ENCODE measurements at places on chromosomes 12 and 14.

- no peak for DNase-seq
Observed at GRCh38 chr12:110585231-110585799, 2.2 kb upstream of the PPTC7 start.

GRCh38 chr12:126389220-126389841 is 1324.1 kb downstream of the AACS start:
- DNase-seq = no peak

DNA sequence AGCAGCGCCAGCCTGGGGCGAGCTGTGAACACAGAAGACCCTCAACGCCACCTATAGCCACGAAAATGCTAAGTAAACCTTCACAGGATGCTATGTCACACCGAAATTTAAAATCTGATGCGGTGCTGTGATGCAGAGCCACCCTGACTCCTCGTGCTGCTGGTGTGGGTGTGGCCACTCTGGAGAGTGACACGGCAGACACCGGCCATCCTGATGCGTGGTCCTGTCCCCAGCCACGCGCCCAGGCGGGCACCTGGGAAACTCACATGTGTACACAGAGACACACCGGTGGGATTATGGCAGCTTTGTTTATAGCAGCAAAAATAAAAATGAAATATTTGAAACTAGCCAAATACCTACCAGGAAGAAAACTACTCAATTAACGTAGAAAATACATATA is 138.3 kb upstream of the SFSWAP start:
- no peak for DNase-seq

DNA sequence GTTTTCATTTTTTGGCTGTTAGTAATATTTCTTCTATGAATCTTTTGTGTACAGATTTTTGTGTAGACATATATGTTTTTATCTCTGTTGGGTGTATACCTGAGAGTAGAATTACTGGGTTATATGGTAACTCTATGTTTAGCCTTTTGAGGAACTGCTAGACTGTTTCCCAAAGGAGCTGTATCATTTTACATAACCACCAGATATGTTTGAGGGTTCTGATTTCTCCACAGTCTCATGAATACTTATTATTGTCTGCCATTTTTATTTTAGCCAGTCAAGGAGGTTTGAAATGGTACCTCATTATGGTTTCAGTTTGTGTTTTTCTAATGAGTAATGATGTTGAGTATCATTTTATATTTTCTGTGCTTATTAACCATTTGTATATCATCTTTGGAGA is 1.9 kb downstream of the PCNX4 start:
- DNase-seq = no peak

- no peak for DNase-seq
Observed at GRCh38 chr12:106790020-106790419, 15.5 kb downstream of the RIC8B start.

- DNase-seq = no peak
Observed at GRCh38 chr12:50739611-50740010, 24.3 kb upstream of the ATF1 start.

DNA sequence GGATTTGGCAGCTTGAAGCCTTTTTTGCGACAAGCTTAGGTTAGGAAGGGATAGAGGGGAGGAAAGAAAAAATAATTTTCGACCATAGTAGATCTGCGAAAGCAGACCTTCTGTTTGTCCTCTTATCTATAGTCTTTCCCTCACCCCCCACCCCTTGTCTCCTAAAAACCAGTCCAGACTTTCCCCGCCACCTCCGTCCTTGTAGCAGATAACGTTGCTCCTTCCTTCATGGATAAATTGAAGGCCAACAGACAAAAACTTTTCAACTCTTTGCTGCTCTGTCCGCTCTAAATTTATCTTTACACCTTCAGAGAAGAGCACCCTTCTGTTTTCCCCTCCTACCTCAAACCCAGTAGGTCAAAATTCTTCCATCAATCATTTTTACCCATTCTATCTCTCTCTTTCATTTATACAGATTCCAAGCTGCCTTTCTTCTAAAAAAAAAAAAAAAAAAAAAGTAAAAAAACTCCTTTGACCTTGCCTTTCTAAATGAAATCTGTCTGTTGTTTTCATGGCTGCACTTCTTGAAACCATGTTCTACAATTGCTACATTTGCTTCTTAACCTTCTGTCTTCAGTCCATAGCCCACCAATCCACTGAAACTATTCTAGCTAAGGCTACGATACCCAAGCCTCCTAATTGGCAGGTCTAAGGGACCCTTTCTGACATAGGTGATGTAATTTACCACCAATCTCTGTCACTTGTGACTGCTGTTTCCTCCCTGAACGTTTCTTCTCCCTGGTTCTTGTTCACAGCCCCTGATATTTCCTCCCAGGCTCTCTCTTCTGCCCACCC is 11.1 kb upstream of the NEMF start:
- DNase-seq = no peak

DNA sequence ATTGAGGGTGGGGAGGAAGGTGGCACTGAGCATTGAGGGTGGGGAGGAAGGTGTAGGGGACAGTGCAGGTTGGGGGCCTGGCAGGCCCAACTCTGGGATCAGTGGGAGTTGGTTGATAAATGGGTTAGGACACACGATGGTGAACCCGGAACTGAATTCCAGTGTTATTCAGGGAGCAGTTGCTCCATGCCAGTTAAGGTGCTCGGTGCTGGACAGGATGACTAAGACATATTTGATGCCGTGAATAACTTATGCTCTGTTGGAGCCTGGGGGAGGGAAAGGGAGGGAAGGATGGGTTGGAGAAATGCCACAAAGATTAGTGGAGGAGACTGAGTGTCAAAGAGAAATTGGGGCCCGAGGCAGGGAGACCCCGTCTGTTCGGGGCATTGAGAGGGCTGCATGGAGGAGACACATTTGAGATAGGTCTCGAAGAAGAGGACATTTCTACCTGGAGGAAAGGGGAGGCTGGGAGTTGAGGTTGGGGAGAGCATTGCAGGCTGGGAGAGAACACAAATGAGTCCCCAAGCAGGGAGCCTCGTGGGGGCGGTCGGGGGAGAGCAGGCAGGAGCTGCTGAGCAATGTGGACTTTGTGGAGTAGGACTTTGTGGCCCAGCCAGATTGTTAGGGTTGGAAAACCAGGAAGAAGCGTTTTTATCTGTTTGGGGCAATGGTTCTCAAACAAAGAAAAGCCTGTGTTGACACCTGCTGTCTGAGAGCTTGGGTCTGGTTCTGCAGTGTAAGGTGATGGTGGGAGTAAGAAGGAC is 65.3 kb downstream of the IQSEC3 start:
- no peak for DNase-seq

- no peak for DNase-seq
Observed at GRCh38 chr14:101600336-101600890, 39.1 kb downstream of the DIO3 start.

- no peak for DNase-seq
Observed at GRCh38 chr12:60349232-60349978, 753.6 kb downstream of the SLC16A7 start.

DNA sequence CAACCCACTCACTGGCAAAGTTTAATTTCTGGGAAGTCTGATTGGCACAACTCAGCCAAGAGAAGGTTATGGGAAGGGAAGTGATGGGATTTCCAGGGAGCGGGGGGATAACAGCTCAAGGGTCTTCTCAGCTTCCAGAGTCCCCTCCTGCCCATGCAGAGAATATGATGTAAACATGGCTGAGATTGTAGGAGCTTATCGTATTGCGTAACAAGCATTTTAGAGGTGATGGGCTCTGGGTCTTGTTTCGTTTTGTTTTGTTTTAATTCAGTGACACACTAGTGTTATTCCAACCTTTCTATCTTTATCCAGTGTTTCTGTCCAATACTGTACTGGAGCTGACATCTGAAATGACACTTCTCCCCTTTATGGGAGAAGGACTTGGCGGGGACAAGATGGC is 762.1 kb upstream of the TMEM132C start:
- no peak for DNase-seq

DNA sequence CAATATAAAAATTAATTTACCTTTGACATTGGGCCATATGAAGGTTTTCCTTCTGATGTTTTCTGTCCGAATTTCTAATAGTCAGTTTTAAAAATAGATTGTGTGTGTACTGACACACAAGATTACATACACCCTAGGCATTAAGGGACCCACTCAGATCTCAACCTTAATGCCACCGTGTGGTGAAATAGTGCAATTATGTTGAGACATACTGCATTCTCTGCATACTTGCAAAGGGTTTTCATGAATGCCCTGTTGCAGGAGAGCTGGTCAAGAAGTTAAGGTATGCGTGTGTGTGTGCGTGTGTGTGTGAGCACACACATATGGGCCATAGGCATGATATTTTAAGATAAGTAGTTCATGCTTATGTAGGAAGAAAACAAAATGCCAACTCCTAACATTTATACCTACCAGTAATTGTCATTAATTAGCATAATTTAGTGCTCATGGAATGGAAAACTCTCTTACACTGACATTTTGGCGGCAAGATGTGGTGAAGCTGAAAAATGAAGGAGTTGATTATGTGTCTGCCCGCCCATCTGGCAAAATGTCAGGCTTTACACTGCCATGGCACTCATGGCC is 58.8 kb downstream of the PIK3C2G start:
- DNase-seq = no peak

GRCh38 chr12:98983647-98984046 is 338.6 kb downstream of the APAF1 start:
- DNase-seq = no peak

GRCh38 chr14:90440592-90440991 is 43.8 kb downstream of the CALM1 start:
- no peak for DNase-seq

GRCh38 chr12:98896938-98897337 is 251.8 kb downstream of the APAF1 start:
- DNase-seq = no peak

- no peak for DNase-seq
Observed at GRCh38 chr14:99908653-99909250, 115.5 kb downstream of the EML1 start.

- DNase-seq = no peak
Observed at GRCh38 chr12:3647504-3647903, 105.4 kb downstream of the CRACR2A start.

DNA sequence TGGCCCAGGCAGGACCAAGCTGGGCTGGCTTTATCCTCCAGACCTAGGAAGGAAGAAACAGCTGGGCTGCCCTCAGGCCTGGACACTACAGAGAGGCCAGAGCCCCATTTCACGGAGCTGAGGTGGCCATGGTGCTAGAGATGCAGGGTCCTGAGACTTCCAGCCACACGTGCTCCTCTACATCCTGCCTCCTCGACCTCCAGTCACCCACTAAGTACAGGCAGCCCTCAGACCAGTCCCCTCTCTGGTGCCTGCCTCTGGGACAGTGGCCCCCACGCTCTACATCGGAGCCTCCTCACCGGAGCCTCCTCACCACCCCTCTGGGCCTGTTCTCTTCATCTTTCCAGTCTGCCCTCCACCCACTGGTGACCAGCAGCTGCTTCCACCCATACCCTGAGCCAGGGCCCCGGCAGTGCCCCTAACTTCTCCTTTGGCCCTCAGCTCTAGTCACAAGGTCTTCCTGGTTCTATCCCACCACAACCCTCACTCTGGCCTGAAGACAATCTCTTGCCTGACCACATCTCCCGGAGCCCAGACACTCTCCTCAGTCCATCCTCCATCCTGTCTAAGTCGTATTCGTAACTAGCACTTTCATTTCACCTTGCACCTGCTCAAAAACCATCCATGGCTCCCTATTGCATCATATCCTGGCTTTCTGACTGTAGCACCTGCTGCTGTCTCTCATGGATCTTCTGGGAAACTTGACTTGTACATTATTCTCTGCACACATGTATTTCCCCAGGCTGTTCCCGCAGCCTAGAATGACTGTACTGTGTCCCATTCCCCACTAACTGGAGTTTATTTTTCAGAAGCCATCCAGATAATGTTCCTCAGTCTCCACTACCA is 43.9 kb downstream of the DIO3 start:
- no peak for DNase-seq

GRCh38 chr14:30330445-30330844 is 228.5 kb upstream of the G2E3 start:
- DNase-seq = no peak

DNA sequence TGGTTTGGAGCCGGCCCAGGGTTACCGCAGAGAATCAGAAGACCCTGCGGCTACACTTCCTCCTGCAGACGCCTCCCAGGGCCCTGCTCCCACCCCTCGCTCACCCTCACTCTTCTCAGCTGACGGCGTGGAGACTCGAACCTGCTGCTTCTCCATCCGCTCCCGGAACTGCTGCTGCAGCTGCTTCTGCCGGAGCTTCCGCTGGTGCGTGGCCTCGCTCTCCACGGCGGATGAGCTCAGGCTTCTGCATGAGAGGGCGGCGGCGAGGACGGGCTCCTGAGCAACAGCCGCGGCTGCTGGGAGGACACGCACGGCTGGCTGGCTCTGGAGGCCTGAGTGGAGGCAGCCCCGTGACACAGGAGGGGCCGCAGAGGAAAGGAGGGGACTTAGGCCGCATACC is 33.3 kb downstream of the RAD52 start:
- DNase-seq = no peak

- no peak for DNase-seq
Observed at GRCh38 chr14:73237786-73238423, 599 bp downstream of the PAPLN start.

GRCh38 chr12:109946913-109947312 is 46.8 kb downstream of the TCHP start:
- DNase-seq = no peak

DNA sequence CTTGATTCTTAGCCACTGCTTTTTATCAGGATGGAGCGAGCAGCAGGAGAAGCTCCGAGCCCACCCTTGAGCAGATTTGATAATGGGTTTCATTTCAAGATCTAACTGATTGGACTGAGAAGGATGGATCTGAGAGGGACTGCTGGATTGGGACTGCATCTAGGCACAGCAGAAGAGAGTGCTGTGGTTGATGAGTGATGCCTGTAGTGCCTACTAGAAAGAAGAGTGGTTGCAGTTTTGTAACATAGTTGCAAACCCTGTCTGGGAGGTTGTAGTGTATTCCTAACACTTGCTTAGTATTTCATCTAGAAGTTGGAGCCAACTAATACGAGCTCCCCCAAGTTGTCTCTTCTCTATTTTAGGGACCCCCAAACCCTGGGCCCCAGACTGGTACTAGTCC is 88.7 kb downstream of the ASCL1 start:
- no peak for DNase-seq

DNA sequence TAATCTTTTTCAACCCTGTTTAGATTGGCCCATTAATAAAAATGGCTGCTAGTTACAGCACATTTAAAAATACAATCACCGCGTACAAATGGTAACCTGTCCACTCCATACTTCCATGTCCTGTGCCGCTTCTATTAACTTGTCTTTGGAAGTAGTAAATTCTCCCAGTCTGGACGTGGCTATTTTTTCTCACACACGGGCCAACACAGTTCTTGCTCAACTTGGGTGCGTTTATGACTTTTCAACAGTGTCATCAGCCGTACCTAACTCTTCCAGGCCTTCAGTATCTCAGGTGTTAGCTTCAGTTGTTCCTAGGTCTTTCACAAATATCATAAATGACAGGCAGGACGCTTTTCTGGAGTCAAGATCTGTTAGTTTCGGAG is 475 bp upstream of the PCNX1 start:
- no peak for DNase-seq

DNA sequence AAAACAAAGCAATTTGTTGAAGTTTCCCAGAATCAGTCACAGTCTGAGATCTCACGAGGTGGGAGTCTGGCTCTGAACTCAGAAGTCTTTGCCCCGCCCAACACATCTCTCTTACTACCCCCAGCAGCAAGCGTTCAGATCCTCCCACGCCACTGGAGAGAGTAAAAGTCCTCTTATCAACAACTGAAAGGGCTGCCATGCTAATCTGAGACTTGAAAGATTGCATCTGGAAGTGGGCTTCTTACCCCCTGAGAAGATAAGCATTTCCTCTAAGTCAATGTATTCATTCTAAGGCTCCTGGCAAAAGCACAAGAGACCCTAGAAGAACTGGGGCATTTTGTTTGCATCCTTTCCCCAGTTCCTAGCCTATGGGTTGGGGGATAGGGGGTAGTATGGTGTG is 34.1 kb upstream of the STON2 start:
- no peak for DNase-seq

- no peak for DNase-seq
Observed at GRCh38 chr14:60561845-60562746, 53.1 kb downstream of the SIX6 start.

Data from cerebellar nuclear complex (tissue), 1 donor.